Stimulated activated CD4-positive, alpha-beta T cell treated with anti-CD3 and anti-CD28 coated beads, Interleukin-15, amount 100 ng/mL, for 48 hours (primary cell): ENCODE measurements at places on chromosomes 16 and 17.
A peak's percentile ranks its signal among the peaks of the same experiment; 100 is the strongest.

- no peak for DNase-seq
Observed at GRCh38 chr16:78122774-78123315, 23.4 kb downstream of the WWOX start.

DNA sequence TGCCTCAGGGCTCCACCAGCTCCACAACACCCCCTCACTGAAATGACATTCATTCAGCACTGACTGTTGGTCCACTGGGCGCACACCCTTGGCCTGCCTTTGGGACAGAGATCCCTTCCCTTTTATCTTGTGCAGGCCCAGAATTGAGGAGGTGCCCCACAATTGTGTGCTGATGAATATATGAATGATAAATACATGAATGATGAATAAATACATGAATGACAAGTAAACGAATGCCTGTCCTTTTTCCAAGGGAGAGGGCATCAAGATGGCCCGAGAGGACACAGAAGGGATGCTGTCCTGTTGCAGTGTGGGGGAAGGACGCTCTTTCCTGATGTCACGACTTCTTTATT, 5.7 kb downstream of the CCR7 start:
- DNase-seq = no peak

- no peak for DNase-seq
Observed at GRCh38 chr17:72117535-72118334, 3.1 kb upstream of the SOX9 start.

- no peak for DNase-seq
Observed at GRCh38 chr16:82895843-82896242, 269.1 kb downstream of the CDH13 start.

GRCh38 chr16:66523861-66524354, 26.0 kb downstream of the TK2 start:
- DNase-seq = no peak

GRCh38 chr16:56915336-56916119, 16.4 kb upstream of the HERPUD1 start:
- no peak for DNase-seq

DNA sequence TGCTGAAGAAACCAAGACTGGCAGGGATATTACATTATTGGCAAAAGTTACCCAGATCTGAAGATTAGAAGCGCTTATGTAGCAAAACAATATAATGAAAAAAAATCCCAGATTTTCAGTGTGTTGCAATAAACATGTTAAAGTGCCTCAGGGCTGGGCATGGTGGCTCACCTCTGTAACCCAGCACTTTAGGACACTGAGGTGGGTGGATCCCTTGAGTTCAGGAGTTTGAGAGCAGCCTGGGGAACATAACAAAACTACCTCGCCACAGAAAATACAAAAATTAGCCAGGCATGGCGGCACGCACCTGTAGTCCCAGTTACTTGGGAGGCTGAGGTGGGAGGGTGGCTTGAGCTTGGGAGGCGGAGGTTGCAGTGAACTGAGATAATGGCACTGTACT, 6.8 kb downstream of the ZNF207 start:
- DNase-seq = no peak

DNA sequence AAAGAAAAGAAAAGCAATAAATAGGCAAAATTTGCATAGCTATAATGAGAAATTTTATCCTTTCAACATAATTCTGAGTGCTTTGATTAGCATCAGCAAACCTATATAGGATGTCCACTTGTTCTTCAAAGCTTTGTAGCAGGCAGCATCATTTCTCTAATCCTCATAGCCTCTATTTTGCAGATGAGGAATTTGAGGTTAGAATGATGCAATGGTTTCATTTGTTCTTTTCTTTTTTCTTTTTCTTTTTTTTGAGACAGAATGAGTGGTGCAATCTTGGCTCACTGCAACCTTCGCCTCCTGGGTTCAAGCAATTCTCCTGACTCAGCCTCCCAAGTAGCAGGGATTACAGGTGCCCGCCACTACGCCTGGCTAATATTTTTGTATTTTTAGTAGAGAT, 594.4 kb downstream of the TOX3 start:
- DNase-seq = no peak

DNA sequence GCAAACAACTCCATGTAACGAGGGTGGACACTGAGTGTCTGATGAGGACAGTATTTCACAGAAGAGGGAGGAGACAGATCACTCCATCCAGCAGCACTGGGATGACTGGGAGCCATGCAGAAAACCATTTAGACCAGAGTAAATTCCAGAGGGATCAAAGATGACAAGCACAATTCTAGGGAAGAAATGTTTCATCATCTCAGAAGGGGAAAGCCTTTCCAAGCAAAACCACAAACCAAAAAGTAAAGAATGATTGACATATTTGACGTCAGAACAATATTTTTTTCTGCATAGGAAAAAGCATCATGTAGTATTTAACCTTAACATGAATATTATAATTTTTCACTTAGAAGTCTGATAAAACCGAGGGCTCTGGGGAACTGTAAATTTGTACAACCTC, 4.8 kb downstream of the DNASE1 start:
- no peak for DNase-seq

- no peak for DNase-seq
Observed at GRCh38 chr16:23920899-23921298, 85.1 kb downstream of the PRKCB start.

DNA sequence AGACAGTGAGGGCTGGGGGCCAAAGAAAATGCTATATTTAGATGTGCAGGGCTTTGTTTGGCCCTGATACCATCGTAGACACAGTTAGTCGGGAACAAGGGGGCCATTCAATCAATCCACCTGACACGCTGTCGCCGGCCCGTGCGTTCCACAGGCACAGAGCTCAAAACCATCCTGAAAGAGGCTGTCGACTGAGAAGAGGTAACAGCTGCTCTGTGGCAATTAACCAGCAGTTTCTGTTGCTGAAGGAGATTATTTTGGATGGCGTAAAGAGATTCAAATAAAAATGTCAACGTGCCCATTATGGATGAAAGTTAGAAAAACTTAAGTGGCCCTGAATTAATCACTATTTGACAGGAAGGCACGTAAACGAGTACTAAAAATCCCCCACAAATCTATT, 276.2 kb upstream of the IRX5 start:
- DNase-seq = no peak

GRCh38 chr16:53741546-53741945, 37.6 kb downstream of the FTO start:
- no peak for DNase-seq

GRCh38 chr17:14014657-14015056, 54.6 kb upstream of the COX10 start:
- no peak for DNase-seq

DNA sequence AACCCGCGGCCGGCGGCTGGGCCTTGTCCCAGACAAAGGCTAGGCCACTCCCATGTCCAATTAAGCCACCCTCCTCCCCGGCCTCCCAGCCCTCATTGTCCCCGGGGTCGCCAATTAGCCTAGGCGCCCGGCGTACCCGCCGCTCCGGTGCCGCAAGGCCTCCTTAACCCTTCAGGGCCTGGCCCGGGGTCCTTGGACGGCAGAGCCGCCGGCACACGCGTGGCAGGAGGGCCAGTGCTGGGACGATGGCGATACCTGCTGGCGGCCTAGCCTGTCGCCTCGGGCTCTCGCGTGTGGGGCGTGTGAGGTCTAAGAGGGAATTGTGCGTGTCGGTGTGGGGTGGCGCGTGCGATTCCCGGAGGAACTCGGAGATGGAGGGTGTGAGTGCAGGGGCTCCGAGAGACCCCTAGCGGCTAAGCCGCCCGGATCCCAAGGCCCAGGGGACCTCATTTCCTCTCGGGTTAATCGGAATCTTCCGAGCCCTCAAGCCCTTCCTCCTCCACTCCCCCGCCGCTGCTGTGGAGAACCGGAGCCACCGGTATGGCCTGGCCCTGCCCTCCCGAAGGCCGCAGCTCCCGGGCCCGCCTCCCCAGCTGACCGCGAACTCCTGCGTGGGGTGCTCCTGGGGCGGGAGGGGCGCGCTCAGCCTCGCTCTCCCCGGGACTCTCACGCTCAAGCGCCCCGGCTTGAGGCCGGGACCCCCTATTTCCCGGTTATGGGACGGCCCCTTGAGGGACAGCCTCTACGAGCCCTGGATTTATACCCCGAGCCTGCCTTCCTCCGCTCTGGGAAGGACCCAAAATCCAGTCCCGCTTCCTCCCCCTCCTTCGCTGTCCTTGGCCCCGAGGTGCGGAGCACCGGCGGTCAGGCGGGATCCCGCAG, 11.9 kb downstream of the TBX2 start:
- no peak for DNase-seq

DNA sequence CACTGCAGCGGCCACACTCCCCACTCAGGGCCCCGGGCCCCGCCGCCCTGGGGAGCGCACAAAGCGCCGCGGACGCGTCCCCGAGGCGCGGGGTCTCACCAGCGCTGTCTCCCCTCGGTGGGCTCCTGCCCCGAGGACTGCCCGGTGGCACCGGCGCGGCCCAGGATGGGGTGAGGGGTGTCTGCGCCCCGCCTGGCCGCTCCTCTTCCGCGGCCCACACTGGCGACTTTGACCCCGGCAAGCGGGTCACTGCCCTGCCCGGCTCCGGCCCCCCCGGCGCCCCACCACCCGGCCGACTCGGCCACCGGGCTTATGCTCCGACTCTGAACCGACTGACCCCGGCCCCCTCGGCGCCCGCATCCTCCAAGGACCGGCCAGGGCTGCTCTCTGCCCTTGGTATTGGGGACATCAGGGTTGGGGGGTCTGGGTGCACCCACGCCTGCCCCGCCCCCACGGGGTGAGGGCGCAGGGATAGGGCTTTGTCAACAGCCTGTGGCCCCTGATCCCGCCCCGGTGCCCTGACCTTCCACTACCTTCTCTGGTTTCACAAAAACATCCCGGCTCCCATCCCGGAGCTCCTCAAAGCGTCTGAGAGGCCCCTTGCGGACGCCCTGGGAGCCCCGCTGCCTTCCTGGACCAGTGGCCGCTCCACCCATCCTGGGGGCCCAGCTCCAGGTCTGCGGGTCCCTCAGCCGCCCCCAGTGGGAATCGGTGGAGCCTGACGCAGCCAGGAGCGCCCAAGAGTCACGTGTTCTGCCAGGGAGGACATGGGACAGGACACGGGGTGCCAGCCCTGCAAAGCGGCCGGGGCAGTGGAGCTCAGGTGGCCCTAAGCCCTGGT, 829 bp downstream of the GCGR start:
- no peak for DNase-seq

GRCh38 chr16:81730090-81731051, 48.7 kb upstream of the PLCG2 start:
- peak; percentile 30 for DNase-seq

- DNase-seq = no peak
Observed at GRCh38 chr17:61230972-61231820, 168.4 kb upstream of the TBX2 start.

- DNase-seq = no peak
Observed at GRCh38 chr17:72184805-72185204, 64.0 kb downstream of the SOX9 start.

GRCh38 chr16:54240271-54241129, 46.1 kb downstream of the IRX3 start:
- DNase-seq = no peak

DNA sequence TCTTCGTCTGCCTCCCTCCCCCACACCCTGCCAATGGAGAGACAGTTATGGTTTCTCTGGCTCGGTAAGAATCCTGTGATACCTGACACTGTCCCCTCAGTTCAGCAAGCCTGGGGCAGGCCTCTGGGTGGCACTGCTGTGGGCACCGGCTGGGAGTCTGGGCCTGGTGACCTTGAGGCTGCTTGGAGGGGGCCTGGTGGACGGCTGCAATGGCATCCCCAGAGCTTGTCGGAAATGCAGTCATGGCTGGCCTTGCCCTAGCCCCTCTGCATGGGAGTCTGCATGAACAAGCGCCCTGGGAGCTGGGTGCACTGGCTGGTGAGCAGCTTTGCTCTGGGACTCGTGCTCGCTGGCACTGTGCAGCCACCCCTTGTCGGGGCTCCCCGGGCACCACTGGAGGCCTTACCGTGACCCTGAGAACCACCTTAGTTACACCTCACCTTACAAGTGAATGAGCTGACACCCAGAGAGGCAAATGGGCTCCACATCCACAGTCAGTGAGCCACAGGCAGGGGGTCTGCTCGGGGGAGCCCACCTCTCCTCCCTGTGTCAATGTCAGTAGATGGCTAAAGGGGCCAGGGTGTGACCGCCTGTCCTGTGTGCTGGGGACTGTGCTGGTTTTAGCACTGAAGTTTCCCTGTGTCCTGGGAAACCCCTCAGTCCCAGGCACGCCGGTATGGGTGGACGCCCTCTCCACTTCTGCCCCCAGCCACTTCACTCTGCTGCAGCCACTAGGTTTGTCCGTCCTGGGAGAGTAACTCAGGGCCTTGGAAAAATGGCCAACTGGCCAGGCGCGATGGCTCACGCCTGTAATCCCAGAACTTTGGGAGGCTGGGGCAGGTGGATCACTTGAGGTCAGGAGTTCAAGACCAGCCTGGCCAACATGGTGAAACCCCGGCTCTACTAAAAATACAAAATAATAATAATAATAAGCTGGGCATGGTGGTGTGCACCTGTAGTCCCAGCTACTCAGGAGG, 1.4 kb downstream of the LGALS3BP start:
- DNase-seq = no peak

DNA sequence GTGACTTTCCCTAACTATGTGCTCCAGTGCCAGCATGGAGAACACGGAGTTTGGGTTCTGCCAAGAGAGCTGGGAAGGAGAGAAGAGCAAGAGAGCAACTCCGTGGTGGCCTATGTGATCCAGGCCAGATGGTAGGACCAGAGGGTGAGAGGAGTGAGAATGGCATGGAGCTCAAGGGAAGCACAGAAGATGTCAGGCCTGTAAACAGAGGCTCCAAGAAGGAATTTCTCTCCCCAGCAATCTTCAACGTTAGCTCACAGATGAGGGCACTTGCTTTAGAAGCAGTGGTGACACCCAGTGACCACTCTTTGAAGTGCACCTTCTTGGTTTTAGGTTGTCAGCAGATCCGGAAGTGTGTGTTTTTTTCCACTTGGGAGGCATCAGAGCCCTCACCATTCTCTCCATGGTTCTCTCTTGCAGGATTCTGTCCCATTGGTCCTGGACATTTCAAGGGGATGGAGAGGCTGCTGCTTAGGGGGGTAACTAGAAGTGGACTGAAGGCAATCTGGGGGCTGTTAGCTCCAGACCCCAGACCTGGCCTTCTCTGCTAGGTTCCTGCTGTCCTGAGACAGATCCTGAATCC, 18.1 kb upstream of the TMEM98 start:
- DNase-seq = peak; percentile 53

- peak; percentile 62 for DNase-seq
Observed at GRCh38 chr17:49210158-49211029, at the start of the genes ABI3 and GNGT2. Gene ABI3, plus strand, starts transcription at chr17:49210707. Its CDS starts 18 bp downstream, at chr17:49210725. Gene GNGT2, minus strand, starts transcription at chr17:49210574. Its CDS starts 3,152 bp downstream, at chr17:49207422.

DNA sequence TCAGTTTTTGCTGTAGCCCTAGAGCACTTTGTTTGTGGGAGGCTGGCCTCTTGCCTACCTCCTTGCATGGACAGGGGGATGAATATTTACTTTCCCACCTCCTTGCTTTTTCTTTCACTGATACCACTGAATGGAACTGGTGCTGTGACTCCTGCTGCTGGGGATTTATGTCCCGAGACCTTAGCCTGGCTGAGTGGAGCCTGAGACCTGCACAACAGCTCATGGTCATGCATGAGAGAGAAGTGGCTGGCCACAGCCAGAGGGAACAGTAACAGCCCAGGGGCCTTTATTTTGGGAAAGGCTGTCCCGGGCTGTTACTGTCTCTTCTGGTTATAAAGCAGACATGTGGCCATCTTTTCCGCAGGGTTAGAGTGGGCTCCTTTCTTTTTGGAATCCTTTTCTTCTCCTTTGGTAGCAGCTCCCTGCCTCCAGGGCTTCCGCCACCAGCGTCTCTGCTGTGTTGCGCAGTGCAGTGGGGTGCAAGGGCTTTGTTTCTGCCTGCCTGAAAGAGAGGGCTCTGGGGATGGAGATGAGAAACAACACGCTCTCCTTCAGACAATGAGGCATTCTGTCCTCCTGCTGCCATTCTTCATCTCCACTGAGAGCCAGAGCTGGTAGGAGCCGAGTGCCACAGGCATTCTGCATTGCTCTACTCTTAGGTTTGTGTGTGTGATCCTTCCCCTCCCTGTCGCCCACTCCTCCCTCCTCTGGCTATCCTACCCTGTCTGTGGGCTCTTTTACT, 14.5 kb downstream of the SNX11 start:
- no peak for DNase-seq
